ENCODE measurements at places on chromosomes 5 and 9.

GRCh38 chr9:78614892-78615291 lies 318.0 kb downstream of the PSAT1 start:
- no peak for DNase-seq

- no peak for DNase-seq
These were observed 4.2 kb downstream of the ARID3C start for GRCh38 chr9:34624475-34625185.

DNA sequence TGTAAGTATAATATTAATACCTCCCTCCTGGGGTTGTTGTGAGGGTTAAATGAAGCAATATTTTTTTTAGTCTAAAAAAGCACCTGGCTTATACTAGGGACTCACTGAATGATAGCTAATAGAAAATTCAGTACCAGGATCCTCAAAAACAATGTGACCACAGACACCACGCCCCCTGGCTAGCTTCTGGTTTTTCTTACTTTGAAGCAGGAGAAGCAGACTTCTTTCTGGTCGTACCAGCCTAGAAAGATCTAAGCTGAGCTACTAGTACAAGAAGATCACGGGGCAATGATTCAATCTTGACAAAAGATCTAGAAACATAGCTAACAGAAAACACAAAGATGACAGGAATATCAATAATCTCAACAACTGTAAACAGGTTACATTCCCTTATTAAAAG lies 218.5 kb upstream of the SLC30A5 start:
- DNase-seq, result no peak

DNA sequence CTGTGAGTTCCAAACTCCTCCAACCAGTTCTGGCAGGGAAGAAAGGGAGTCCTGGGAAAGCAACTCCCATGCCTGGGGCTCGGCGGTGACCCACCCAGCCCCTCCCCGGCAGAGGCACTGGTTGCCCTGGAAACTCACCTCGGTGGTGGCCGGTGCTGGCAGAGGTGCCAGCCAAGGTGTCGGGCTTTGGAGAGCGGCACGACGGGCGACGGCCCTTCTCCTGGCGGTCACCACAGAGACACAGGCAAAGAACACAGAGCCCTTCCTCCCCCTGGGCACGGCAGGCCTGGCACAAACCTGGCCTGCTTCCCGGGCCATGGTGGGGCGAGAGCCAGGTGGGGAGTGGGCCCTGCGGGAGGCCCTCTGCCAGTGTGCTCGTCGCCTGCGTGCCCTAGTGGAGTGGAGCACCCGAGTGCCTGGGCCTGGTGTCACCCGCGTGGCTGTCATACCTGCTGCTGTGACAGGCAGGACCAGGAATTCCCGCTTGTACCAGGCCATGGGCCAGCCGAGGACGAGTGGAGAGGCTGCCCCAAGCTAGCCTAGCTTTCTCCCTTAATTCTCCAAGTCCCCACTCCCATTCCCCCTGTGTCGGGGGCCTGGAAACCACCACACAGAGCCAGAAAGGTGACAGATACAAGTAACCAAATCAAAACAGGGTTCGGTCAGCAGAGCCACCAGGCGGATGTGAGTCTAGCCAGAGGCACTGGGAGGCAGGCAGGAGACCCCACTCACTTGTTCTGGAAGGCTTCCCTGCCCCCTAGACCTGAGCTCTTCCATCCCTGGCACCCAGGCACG lies 8.2 kb upstream of the RALGDS start:
- no peak for DNase-seq

GRCh38 chr9:87441251-87441650 lies 56.4 kb upstream of the DAPK1 start:
- no peak for DNase-seq

GRCh38 chr9:130635721-130636647 lies 28.4 kb upstream of the PRDM12 start:
- DNase-seq, result no peak

Data from stimulated activated CD4-positive, alpha-beta T cell treated with anti-CD3 and anti-CD28 coated beads, Interleukin-1b, Interleukin-23, amount 100 ng/mL, for 24 hours (primary cell).